ENCODE measurements at places on chromosomes 11 and 22.

DNA sequence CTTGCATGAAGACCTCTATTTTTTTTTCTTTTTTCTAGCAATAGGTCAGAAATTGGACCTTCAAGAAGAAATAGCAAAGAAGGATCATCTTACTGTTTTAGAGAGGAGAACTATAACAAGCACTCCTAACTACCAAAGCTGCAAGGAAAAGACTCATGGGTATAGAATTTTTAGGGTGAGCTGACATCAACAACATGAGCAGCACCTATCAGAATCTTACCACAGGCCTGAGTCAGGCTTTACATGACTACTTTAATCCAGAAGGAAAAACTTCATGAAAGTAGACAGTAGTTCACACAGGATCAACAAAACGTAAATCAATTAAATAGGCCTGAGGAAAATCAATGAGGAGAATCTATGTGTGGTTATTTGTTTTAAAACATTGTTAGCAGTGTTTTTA is 130.5 kb downstream of the FAM76B start:
- no peak for DNase-seq

- no peak for DNase-seq
Measured at GRCh38 chr22:17269224-17269606, 50.0 kb upstream of the ADA2 start.

DNA sequence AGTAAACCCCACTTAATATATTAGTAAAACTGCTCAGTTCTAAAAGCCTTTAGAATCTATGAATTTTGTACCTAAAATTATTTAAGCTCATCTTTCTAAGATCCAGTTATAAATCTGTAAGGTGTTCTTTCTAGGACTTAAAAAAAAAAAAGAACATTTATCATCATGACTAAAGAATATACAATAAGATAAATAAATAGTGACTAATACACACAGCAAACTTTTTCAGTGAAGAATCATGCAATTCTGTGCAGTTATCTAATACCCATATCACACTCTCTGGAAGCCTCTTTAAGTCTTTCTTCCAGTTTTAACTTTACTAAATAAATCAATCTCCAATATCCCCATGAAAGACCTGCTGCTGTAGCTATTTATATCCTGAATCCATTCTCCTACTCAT is 59.8 kb downstream of the CEP57 start:
- no peak for DNase-seq

- DNase-seq = no peak
Measured at GRCh38 chr22:22706253-22706915, 62.0 kb downstream of the GGTLC2 start.

Data from stimulated activated CD8-positive, alpha-beta memory T cell treated with anti-CD3 and anti-CD28 coated beads, Interleukin-4, amount 100 ng/mL, for 48 hours (primary cell).